ENCODE measurements at places on chromosomes 6 and 20.

DNA sequence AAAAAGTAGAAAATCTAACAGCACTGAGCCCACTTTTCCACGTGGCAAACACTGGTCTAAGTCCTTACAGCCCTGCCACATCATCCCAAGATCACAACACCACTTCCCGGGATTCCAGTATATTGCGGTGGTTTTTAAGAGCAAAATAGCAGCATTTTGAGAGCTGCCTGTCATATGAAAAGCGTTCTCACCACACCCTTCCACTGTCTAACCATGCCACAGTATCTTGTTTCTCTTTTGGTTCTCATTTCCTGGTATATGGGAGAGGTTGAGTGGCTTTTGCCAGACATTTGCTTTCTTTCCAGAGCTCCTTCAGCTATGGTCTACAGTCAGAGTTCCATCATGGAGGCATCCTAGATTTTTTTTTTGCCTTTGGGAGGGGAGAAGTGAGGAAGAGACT is 243.0 kb downstream of the TSHZ2 start:
- DNase-seq = no peak

- DNase-seq = peak; percentile 34
Observed at GRCh38 chr6:53492860-53493634, 51.9 kb downstream of the GCLC start.

- DNase-seq = no peak
Observed at GRCh38 chr20:33188421-33188820, 20.5 kb downstream of the BPIFA2 start.

DNA sequence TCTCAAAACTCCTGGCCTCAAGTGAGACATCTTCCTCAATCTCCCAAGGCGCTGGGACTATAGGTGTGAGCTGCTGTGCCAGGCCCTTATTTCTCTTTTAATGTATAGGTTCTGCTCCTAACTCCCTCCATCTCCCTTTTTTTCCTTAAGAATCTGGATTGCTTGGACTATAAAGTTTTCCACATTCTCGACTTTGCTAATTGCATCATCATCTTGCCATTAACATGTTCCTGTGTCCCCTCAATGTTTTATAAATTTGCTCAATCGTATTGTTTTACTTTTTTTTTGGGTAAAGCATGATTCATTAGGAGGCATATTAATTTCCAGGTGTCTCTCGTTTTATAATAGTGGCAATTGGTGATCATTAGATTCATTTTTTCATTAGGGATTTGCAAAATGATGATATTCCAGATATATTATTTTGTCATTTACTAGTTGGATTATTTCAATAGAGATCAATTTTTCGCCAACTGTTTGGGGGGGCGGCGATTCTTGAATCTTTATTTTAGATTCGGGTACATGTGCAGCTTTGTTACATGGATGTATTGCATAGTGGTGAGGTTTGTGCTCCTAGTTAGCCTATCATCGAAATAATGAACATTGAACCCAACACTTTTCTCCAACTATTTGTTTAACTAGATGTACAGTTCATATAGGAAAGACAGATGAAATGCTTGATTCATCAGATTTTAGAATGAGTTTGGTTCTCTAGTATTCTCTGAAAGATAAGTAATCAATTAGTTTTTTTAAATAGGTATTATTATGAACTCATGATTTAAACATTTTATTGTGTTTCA is 68.7 kb downstream of the CBFA2T2 start:
- DNase-seq = no peak

- DNase-seq = no peak
Observed at GRCh38 chr6:144678844-144679243, 393.7 kb downstream of the UTRN start.

DNA sequence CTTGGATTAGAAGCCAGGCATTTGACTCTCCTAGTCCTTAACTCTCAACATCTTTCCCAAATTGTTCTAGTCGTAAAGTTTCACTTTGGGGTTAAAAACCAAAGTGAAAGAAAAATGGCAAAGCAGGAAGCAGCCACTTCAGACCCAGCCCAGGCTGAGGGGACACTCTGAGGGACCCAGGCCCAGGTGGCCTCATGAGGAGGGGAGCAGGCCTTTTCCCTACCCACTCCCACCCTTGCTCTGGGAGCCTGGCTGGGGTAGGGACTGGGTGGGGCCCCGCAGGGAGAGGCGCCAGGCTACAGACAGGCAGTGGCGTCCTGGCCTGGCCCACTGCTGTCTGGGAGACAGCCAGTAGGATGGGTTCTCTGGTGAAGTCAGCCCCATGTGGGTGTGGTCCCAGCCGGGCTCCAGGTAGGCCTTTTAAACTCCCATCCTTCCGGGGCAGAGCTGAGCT is 68.7 kb upstream of the MYL9 start:
- peak; percentile 51 for DNase-seq

DNA sequence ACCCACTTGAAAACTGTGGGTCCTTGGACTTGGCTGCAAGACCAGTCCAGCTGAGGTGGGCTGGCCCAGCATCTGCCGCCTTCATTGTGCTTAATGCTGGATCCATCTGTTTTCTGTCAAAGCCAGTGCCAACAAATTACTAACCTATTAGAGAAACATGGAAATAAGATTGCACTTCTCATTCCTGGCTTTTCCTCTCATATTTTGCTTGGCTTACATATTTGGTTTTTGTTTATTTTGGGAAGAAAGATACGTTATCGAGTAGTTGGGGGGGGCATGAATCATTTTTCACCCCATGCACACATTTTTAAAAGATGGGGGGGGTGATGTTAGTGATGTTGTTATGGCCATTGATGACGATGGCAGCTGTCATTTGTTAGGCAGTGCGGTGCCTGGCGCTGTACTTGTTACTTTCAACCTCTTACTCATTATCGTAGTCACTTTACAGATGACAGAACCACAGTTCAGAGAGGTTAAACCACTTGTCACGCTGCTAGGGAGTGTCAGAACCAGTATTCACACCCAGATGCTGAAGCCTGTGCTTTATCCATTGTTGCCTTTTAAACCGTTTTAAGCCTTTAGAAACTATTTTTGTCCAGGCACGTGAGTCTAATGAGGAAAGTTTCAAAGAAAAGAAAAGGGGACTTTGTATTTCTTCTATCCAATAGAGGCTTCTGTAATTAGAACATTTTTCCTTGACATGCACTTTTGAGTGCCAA is 180.0 kb downstream of the TMEM242 start:
- DNase-seq = no peak

- DNase-seq = peak; percentile 83
Observed at GRCh38 chr20:32473231-32474008, 111.7 kb downstream of the NOL4L start.

- DNase-seq = no peak
Observed at GRCh38 chr6:89302936-89303335, 12.2 kb downstream of the GABRR2 start.

DNA sequence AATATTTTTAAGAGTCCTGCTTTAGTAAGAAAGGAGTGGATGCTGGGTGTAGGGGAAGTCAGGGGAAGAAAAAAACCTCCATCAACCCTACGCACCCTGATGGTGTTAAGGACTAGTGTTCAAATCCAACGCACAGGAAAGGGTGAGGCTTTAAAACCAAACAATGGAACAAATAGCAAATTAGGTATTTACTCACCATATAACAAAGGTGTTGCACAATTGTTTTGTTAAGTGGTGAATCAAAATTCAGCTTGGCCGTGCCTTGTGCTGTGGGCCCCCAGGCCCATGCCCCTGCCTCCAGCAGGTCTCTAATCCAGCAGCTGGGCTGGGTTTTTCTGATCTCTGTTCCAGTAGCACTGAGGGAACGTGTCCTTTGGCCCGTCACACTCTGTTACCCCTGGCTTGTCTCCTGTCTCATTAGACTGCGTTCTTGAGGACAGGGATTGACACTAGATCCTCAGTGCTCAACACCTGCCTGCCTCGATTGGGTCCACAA is 11.8 kb downstream of the FAM83D start:
- peak; percentile 32 for DNase-seq

DNA sequence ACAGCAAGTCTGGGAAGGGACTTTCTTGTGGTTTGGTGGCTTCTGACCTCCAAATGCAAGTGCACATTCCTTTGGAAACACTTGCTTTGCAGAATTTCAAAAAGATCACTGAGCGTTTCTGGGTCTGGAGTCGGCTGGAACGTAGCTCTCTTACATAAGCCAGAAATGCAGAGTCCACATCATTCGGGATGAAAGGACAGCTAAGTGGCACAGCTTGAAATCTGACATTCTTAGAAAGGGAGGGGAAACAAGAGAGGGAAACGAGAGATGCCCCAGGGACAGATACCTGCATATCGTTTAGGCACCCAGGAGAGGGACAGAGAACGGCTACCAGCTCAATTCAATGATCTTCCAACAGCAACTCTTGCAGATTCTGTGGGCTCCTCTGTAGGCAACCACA is 118.7 kb downstream of the NFATC2 start:
- no peak for DNase-seq

DNA sequence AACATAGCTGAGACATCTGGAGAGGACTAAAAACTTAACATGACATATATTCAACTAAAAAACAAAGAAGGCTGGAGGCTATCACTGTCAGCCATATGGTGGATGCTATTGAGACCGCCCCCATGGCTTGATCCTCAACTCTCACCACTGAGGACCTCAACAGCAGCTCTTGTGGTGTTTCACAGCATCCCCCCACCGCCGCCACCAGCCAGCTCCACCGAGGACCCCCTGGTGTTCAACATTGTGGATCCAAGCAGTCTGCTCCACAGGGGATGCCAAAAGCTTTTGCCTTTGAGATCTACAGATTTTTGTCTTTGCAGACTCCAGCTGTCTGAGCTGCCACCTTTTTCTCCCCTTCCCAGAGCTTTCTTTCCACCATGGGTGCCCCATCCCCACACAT is 64.6 kb downstream of the NUS1 start:
- DNase-seq = no peak

DNA sequence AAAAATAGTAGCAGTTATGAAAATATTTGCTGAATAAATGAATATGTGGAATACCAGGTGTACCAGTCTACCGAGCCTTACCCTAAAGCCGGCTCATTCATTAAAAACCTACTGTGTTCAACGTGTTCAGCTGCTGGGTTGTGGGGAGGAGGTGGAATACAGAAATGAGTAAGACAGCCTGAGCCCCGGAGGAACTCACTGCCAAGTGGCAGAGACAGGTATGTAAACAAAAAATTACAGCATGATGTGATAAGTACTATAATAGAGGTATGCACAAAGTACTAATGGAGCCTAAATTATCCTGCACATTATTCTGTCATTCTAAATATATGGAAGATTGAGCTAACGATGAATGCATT is 6.8 kb upstream of the ADTRP start:
- no peak for DNase-seq

DNA sequence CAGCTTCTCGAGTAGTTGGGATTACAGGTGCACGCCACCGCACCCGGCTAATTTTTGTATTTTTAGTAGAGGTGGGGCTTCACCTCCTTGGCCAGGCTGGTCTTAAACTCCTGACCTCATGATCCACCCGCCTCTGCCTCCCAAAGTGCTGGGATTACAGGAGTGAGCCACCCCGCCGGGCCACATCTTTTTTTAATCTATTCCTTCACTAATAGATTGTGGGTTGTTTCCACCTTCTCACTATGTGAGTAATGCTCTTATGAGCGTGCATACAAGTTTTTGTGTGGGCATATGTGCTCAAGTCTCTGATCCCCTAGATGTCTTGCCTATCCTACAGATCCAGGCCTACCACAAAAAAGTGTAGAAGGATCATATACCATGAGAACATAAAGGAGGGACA is 30.7 kb downstream of the CARMIL1 start:
- no peak for DNase-seq

GRCh38 chr20:47727170-47727880 is 58.0 kb downstream of the SULF2 start:
- no peak for DNase-seq

GRCh38 chr6:5337573-5337972 is 76.3 kb downstream of the FARS2 start:
- DNase-seq = no peak

DNA sequence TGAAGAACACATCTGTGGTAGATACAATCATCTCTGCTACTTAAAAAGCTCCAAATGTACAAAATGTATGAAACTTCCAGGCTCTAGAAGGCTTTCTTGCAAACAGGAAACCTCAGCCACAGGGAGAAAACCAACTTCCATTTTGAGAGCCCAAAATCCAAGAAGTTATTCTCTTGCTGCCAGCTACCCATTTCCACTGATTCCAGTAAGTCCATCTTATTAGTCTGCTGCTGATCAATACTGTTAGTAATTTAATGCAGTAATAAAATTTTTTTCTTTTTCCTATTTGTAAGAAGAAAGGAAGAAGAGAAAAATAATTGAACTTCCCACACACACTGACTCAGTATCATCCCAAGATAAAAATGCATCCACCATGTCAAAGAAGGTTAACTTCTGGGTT is 169.5 kb downstream of the TASP1 start:
- DNase-seq = no peak

DNA sequence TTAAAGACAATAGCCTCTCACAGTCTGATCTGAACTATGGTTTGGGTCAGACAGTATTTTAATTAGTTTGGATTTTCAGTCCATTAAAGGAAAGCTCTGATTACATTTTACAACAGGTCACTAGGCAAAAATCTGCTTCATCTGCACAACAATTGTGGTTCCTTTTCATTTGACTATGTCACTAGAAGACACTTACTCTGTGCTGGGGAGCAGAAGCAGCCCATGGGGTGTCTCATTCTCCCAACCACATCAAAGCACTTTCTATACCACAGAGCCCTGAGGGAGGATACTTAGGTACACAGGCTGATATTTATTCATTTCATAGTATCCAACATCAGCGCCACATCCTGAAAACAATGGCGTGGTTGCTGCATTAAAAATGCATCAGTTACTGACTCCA is 36.6 kb upstream of the HDAC2 start:
- no peak for DNase-seq

GRCh38 chr6:143589162-143589561 is 77.6 kb upstream of the FUCA2 start:
- DNase-seq = no peak

DNA sequence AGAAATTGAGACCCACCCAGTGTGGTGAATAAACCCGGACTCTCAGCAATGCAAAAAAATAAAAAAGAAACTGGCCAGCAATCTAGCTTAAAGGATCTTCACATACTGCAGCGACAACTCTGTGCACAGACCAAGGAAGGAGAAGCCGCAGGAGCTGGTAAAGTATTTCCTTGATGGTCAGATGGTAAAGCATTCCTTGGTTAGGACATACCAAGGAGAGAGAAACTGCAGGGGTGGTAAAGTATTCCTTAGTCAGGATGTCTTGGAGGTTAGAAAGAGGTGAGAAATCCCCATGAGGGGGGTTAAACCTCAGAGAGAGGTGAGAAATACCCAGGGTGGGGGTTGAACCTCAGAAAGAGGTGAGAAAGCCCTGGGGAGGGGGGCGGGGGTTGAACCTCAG is 86.8 kb downstream of the PLG start:
- DNase-seq = no peak

DNA sequence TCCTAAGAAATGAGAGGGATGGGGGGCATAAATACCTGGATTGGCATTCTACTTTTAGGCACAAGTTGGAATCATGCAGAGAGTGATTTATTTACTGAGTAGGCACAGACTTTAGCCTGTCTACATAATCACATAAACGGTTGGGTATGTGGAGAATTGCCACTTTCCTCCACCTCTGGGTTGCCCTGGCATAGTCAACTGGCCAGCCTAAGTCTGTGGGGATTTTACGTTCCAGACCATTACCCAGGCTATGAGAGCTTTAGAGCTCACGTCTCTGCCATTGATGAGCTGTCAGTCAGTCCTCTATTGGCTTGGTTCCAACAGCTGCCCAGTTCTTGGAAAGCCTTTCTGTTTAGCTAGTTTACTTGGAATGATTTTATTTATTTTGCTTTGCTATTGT is 5.0 kb upstream of the BHLHE23 start:
- DNase-seq = no peak

- no peak for DNase-seq
Observed at GRCh38 chr6:74066168-74066871, 370.3 kb downstream of the CD109 start.

Measured in Caco-2 (cell line).